ENCODE measurements at places on chromosomes 5 and 9.

DNA sequence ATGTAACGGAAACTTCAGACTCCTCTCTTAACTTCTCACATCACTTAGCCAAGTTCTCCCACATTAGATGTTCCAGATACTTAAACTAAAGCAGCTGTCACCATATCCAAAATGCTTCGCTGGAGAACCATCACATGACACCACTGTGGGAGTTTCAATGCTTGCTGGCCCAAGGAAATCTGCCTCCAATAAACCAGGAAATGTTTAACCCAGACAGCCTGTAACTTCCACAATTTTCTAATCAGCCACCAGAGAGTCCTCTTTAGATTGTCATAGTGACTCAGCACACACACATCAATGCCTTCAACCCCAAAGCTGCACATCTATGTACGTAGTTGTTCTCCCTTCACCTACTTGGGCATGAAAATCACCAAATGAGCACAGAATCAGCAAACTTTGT lies 118.7 kb downstream of the LPAR1 start:
- DNase-seq = no peak

- DNase-seq = no peak
These were observed 8.7 kb downstream of the STK10 start for GRCh38 chr5:172178991-172179989.

- DNase-seq = no peak
These were observed 267.5 kb downstream of the ZSWIM6 start for GRCh38 chr5:61599370-61600122.

GRCh38 chr5:168002116-168002515 lies 289.3 kb upstream of the WWC1 start:
- DNase-seq = no peak

DNA sequence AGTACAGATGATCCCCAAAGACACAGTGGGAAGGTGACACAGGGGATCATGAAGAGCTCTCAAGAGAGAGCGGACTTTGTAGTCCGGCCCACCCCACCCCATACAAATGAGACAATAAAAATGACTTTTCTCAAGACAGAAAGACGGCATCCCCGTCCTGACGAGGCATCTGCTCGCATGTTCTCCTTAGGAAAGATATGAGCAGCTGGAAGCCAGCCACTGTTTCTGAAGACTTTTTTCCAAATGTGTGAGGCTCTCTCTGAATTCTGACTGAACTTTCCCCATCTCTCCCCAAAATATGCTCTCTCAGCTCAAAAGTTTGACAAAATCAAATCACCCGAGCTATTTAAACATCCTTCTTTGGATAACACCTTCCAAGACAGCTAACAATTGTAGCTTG lies 105.2 kb downstream of the RFK start:
- DNase-seq = no peak

- no peak for DNase-seq
These were observed 137.0 kb downstream of the ADAMTSL1 start for GRCh38 chr9:18610956-18611355.

- DNase-seq = no peak
These were observed 31.4 kb downstream of the HMGCR start for GRCh38 chr5:75368391-75368790.

GRCh38 chr5:16776611-16777251 lies 159.4 kb downstream of the MYO10 start:
- no peak for DNase-seq

- DNase-seq = no peak
These were observed 511.6 kb downstream of the DMAC1 start for GRCh38 chr9:7287986-7288385.

DNA sequence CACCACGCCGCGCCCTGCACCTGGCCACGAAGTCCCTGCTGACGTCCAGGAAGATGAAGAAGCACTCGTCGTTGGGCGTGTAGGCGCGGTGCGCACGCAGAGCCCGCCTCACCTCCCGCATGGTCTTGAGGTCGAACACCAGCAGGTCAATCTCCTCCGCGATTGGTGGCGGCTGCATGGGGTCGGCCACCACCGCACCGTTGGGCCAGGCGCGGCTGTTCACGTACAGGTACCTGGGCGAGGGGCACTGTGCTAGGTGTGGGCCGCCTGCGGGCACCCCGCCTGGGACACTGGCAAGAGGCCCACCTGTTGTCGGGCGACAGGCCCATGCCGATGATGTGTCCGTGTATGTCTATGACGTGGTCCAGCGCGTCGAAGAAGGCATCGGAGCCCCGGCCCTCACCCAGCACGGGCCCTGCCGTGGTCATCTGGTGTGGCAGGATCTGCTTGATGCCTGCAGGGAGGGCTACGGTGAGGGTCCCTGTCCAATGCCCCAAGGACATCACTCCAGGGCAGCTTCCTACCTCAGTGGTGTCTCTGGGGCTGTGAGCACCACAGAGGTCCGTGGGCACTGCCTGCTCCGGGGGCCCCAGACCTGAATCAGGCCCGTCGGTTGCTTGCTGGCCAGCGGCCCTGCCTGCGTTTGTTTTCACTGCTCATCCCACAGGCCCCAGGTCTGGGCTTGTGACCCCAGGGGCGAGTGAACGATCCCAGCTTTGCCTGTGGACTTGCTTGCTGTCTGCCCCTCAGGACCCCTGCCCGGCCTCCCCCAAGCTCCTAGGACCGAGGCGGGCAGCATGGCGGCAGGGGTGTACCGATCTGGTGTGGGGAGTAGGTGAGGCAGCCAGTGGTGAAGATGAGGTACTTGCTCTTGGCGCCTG lies 3.1 kb downstream of the FBXW5 start:
- DNase-seq = no peak

GRCh38 chr5:118405650-118406061 lies 582.7 kb downstream of the DTWD2 start:
- peak; percentile 43 for DNase-seq

- no peak for DNase-seq
These were observed 281.1 kb upstream of the MAP3K1 start for GRCh38 chr5:56534102-56534829.

DNA sequence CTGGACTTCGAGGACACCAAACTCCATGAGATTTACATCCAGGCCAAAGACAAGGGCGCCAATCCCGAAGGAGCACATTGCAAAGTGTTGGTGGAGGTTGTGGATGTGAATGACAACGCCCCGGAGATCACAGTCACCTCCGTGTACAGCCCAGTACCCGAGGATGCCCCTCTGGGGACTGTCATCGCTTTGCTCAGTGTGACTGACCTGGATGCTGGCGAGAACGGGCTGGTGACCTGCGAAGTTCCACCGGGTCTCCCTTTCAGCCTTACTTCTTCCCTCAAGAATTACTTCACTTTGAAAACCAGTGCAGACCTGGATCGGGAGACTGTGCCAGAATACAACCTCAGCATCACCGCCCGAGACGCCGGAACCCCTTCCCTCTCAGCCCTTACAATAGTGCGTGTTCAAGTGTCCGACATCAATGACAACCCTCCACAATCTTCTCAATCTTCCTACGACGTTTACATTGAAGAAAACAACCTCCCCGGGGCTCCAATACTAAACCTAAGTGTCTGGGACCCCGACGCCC lies 1.3 kb downstream of the PCDHGC3 start:
- DNase-seq = no peak

DNA sequence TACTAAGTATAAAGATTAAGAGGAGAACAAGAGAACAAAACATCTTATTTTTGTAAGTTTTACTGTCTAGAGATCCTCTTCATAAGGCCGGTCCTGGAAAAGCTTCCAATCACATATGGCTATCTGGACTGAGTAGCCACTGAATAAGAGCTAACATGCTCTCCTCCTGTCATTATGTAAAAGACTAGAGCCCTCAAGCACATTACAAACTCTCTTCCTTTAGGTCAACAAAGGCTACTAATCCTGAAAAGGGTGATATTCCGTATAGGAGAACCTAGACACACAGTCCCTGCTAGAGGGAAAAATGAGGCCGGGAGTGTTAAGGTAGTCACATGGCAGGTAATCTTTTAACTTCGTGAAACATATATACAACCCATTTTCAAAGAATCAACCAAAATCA lies 665.6 kb downstream of the EFNA5 start:
- no peak for DNase-seq

DNA sequence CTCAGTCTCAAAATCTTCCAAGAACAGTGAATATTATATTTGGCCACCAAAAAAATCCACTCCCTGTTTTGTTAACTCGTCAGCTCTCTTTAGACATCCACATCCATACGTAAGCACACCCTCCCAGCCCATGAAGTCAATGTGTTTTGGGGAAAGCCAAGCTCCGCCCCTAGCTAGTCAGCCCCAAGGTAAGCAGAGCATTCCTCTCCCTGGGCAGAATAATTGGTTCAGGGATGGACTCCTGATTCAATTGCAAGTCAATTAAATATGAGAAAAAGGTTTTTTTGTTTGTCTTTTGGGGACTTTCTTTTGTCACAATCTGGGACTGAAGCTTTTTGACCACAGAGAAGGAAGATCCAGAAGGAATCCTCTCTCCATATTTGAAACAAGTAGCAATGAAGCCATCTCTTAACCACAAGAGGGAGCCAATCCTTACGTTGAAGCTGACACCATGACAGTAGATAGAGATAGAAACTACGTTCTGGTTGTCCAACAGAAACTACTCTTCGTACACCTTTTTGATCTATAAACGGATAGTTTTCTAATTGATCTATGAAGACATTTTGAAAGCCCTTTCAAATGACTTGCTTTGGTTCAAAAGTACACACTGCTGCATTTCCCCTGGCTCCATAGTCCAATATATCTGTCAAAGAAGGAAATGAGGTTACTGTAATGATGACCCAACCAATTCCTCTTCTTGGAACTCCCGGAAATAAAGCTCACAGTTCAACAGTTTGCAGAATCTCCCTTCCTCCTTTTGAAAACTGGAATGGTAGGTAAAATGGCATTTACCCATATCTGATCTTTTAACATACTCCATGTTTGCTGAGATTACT lies 166.4 kb downstream of the TLE1 start:
- DNase-seq = no peak

GRCh38 chr5:64594601-64595000 lies 88.8 kb downstream of the RGS7BP start:
- DNase-seq = no peak

DNA sequence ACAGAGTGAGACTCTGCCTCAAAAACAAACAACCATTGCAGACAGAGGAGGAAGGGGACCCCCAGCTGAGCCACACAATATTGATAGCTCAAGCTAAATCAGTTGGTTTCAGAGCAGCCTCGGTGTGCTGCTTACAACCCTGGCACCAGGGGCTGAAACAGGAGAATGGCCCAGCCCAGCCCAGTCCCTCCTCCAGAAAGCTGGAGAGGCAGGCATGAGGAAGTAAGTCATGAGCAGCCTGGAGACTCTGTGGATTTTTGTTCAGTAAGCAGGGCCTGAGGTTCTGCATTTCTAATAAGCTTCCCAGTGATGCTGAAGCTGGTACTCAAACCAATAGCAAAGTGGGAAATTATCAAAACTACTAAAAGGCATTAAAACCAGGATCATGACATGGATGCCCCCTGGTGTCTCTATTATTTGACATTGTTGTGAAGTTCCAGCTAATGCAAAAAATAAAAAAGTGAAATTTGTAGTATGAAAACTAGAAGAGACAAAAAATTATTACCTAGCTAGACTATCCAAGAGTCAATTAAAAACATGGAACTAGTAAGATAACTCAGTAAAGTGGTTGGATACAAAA lies 14.2 kb downstream of the PRRT1B start:
- no peak for DNase-seq

GRCh38 chr5:6084376-6084775 lies 294.0 kb downstream of the MED10 start:
- no peak for DNase-seq

GRCh38 chr5:175214152-175214551 lies 229.8 kb downstream of the DRD1 start:
- no peak for DNase-seq

DNA sequence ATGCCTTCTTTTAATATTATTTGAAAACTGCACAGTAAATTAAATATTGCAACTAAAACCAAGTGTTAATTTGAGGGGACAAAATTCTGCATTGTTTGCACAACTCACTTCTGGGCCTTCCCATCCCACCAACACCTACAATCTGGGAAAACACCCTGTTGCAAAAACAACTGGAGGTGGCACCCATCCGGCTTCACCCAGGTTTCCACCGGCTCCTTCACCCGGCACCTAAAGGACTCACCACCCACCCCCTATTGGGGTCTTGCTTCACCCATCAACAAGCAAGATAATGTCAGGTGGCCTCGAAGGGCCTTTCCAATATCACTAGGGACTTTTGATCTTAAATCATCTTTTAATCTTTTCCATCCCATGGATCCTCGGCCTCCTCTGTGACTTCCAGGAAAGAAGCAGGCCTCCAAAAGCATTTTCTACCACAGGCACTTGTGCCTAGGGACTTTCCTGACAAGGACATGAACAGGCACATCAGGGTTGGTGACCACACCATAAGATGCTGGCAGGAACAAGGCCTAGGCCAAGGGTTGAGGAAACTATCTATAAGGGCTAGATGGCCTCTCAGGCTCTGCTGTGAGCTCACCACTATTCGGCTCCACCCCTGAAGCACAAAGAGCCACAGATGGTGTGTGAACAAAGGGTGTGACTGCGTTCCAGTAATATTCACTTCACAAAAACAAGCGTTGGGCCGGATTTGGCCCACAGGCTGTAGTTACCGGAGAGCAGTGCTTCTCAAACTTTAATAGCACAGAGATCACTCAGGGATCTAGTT lies 205.1 kb downstream of the AUH start:
- no peak for DNase-seq

DNA sequence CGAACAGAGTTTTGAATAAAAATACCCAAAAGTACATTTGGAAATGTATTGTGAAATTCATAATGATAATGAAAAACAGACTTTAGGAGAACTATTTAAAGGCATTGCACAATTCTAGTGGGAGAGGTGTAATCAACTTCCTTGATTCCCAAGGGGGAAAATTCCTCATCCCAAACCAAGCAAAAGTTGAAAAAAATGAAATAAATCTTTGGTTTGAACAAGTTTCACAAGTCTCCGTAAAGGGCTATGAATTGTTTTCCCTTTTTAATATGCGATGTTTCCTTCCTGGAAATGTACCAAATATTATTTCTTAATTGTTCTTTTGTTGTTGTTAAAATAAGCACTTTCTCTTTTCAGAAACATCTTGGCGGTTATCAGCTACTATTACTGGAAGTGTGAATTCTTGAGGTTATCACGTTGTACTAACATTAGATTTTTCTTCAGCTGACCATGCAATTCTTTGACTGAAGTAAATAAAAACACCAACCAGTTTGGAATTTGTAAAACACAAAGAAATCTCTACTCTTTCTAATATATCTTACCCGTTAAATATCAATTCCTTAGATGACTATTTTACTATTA lies 59.3 kb downstream of the SVEP1 start:
- DNase-seq = no peak

- DNase-seq = no peak
These were observed 17.9 kb downstream of the STARD4 start for GRCh38 chr5:111494355-111494999.

DNA sequence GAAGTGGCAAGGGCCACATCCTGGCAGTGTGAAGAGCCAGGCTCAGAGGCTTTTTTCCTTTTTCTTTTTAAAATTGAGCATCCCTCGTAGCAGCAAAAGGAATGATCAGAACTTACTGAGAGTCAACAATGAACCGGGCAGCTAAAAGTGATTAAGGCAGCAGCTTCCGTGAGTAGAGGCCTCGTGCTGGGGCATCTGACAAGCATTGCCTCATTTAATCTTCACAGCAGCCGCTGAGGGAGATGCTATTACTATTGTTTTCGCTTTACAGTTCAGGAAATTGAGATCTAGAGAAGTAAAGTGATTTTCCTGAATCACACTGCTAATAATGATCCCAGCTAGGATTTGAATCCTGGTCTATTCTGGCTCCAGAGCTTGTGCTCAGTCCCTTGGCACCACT lies 30.7 kb upstream of the PTGS1 start:
- DNase-seq = no peak

- DNase-seq = no peak
These were observed 601 bp downstream of the FBXO38 start for GRCh38 chr5:148384380-148384737.

GRCh38 chr5:80284720-80285119 lies 28.9 kb upstream of the SERINC5 start:
- DNase-seq = no peak
